ENCODE measurements at places on chromosomes 1 and 21.

- no peak for DNase-seq
Observed at GRCh38 chr1:34013136-34013535, 149.3 kb downstream of the HMGB4 start.

DNA sequence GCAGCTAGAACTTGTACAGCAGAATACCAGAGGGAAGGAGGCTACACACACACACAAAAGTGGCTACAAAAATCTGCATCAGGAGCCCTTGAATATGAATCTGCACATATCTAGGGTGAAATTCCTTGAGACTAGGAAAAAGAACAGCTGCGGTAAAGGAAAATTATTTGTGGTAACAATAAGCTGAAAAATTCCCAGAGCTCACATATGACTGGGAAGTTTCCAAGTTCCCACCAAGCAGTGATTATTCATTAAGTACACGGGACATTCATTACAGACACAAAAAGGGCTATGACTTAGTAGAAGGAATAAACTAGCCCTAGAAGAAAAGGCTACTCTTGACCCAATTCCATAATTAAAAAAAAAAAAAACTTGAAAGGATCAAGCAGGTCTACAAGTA is 149.5 kb upstream of the BACE2 start:
- no peak for DNase-seq

- DNase-seq = no peak
Observed at GRCh38 chr1:51523931-51524330, 4.9 kb upstream of the EPS15 start.

- DNase-seq = no peak
Observed at GRCh38 chr1:195849180-195849579, 759.1 kb downstream of the KCNT2 start.

GRCh38 chr1:67560580-67561255 is 124.3 kb upstream of the GADD45A start:
- peak; percentile 62 for DNase-seq

DNA sequence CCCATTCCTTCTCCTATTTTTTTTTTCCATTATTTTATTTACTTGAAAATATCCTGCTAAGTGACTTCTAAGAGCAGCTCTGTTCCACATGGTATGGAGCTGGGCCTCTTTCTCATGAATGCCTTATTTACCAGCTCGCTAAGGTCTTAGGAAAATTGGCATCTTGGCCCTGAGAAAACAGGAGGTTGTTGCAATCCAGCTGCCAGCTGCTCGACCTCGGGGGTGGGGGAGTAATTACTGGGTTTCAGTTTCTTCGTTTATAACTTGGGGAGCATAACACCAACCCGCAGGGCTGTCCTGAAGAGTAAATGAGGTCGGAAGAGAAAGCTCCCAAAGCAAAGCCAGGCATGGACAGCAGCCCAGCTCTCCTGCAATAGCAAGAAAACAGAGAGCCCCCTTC is 176.3 kb downstream of the AJAP1 start:
- no peak for DNase-seq
